SW 1271 (cell line): ENCODE measurements at places on chromosomes 3 and 15.

DNA sequence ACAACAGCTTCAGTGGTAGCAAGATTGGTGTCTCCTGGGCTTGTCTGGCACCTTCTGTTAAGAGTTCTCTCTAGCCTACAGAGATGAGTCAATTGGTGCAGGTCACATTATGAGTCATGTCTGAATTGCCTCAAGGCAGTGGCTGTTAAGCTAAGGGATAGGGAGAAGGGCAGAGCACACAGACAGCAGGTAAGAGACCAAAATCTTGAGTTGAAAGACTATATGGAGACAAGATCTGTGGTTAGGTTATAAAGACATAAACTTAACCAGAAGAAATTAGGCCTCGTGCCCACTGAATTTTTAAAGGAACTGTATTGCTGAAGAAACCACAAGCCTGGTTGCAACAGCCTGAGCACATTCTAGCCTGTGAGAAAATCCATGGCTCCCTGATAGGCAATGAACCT, 19.2 kb upstream of the KPNA1 start:
- DNase-seq: peak; percentile 34

- DNase-seq: no peak
Observed at GRCh38 chr3:43907508-43907858, 216.7 kb downstream of the ABHD5 start.

DNA sequence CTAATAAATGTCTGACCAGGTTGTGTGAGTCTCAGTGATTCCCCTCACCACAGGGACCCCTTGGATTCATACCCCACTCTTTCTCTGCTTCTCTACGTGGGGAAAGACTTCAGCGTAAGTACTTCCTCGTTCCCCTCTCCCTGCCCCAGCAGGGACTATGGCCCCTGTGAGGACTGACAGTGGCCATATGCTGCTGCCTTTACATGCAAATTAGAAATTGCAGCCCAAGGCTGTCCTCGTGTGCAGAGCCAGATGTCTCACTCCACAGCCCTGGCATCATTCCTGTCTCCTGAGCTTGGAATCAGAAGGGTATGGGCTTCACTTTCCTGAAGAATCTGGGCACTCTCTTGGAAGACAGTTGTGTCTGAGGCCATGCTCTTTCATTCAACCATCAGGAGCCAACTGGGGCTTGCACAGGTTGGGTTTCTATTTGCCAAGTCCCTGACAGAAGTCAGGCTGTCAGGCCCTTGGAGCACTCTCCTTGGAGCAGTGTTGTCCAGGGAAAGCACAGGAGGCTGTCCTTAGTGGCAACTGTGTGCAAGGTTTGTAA, 30.5 kb upstream of the IQCF2 start:
- no peak for DNase-seq

GRCh38 chr15:90892023-90892422, 7.7 kb downstream of the FES start:
- DNase-seq: no peak

GRCh38 chr15:63197626-63198025, 8.2 kb downstream of the RAB8B start:
- DNase-seq: no peak

DNA sequence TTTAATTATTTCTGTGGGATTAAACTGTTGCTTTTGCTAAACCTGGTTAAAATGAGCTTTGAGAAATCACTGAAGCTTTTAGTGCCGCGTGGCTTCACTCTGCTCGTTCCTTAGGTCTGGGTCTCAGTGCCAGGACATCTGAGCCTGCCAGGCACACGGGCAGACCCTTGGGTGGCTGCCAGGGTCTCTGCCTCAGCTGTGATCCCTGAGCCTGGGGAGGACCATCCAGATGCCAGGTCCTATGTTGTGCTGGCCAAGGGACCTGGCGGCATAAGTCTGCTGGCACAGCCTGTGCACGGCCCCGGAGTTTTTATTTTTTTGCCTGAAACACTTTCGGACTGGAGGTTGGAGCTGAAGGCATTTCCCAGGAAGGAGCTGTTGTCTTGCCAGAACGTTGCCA, 328.1 kb downstream of the LRTM1 start:
- DNase-seq: no peak

DNA sequence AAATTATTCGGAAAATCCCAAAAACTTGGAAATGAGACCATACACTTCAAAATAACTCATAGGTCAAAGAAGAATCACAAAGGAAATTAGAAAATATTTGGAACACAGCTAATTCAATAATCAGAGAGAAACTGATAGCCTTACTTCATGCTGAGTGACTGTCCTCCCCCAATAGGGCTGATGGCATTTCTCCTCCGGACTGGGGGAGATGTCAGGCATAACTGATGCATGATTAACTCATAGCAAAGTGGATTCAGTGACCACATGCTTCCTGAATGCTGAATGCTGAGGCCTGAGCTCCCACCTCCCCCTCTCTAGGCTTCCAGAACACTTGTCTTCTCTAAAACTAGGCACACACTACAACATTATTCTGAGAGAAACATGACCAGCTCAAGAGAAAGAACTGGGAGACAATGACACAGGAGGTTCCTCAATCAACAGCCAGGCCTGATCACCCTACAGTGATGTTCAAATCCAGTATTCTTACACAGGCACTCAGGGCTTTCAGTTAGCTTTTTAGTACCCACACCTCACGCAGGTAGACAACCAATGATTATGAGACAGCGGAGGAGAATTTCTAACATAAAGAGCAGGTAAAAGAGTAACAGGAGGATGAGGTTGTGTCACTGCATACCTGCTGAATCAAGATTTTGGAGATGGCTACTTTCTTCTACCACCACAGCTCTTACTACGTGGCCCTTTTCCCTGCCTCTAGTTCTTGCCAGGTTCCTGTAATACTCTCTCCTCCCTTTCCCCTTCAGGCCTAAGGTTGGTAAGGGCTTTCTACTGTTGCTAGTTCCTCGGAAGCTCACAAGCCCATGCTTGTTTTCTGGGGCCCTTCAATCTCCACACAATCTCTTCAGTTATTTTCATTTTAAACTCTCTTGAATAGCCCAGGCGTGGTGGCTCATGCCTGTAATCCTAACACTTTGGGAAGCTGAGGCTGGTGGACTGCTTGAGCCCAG, 96.1 kb downstream of the FMN1 start:
- peak; percentile 81 for DNase-seq

GRCh38 chr3:88912294-88912877, 195.0 kb upstream of the EPHA3 start:
- no peak for DNase-seq

DNA sequence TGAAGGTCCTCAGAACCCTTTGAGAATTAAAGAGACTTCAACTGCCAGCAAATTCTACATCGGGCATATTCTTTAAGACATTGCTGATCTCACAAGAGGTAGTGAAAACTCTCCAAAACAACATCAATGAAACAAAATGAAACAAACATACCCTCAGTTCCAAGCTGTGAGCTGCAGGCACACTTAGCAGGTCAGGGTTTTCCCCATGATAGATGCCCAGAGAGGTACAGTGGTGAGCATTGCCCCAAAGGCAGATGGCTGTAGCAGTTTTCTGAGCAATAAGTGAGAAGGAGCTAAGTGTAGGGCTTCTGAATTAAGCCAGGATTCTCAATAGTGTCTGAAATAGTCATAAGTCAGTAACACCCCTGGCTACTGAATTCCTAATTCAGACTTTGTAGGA, 96.1 kb upstream of the TSEN2 start:
- DNase-seq: no peak

GRCh38 chr3:175585898-175586297, 726.8 kb downstream of the NAALADL2 start:
- DNase-seq: no peak

DNA sequence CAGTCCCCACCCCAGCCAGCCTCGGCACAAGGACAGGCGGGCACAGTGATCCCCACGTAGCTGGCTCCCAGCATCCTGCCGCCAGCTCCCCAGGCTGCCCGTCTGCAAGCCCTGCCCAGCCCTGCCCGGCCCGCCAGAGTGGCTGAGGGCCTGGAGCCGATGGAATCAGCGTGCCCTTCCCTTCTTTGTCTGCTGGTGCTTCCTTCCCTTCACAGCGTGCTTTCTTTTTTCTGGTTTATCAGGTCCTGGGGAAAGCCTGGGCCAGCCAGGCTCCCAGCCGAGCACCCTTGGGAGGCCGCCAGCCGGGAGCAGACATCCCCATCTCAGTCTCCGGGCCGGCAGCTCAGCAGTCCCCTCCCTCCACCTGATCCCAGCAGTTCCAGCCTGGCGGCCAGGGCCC, 54.7 kb upstream of the SMAD6 start:
- DNase-seq: no peak

GRCh38 chr15:57384024-57384423, 7.7 kb downstream of the CGNL1 start:
- no peak for DNase-seq
